H4 (cell line): ENCODE measurements at places on chromosomes 2 and 18.

GRCh38 chr2:183283209-183283608 is 159.0 kb downstream of the NUP35 start:
- DNase-seq: no peak

DNA sequence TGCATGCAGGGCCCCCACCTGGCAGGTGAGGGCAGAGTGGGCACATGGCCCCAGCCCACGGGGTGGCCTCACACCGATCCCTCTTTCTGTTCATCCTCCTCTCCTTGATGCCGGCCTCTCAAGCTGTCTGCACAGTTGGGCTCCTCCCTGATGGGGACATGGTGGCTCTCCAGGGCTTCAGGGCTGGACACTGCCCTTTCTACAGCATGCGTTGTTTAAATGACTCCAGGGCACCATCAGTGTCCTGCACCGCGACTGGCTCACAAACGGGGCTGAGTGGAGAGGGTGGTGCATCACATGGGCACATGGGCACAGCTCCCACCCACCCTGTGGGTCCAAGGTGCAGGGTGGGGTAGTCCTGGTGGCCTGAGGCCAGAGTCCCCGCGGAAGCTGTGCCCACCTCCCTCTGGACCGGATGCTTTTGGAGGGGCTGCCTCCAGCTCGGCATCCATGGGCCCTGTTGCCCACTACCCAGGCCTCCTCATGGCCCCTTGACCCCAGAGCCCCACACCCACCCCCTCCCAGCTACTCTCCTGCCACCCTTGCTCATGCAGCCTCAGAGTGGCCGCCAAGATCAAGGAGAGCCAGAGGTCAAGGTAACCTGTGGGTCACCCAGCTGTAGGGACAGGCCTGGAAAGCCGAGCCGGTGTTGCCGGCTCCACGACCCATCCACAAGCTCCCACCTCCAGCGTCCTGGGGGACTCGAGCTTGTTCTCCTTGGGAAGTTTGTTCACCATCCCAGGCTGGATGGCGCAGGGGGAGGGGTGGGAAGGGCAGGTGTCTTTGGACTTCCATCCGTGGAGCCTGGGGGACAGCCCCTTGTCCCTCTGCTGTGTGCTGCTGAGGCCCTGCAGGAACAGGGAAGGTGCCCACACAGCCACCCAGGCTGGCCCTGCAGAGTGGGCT is 12.3 kb upstream of the SNED1 start:
- no peak for DNase-seq

- DNase-seq: no peak
Measured at GRCh38 chr18:11523804-11524203, 85.6 kb upstream of the SLC35G4 start.

GRCh38 chr2:85772019-85772745 is 18.4 kb downstream of the ATOH8 start:
- peak; percentile 98 for DNase-seq

DNA sequence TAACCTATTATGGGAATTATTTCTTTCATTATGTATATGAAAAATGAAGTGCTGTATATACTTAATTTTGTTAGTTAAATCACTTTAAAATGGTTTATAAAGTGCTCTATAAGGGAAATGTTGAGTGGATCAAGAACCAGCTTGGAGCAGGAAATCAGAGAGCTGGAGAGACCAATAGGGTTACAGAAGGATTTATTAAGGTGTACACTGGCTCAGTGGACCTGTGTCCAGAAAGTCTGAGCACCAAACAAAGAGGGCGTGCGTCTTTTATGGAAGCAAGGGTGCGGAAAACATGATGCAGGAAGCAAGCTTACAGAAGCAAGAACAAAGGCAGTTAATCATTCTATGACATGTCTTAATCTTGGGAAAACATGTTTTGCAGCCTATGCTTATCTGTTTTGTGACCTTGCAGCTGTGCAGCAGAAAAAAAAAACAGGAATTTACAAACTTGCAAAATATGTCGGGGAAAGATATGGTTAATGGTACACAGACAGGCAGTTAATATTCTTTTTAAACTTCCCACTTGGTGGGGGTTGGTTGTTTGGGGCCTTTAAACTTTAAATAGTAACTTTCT is 65.2 kb upstream of the SLC35G4 start:
- no peak for DNase-seq

DNA sequence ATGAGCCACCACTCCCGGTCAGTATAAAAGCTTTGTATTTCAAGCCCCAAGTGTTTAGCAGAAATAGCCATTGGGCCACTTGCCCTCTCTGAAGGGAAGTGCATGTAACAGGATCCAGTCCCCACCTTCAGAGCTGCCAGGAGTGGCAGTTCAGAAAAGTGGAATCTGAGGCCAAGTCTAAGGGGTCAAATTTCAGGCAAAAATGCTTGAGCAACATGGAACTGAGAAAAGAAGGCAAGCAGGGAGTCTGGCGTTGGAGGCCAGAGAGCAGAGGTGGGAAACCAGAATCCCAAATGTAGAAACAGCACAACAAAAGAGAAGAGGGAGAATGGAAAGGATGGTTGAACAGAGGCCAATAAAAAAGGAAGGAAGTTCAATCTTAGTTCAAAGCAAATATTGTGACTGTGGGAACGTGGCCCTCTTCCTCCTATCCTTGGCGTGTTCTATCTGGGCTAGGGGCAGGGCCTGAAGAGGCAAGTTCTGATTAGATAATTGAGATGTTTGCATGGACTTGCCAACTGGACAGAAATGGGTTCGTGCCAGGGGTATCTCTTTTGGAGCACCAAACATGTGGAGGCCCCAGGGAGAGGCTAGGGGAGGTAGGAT is 102.2 kb downstream of the AP1S3 start:
- DNase-seq: no peak

GRCh38 chr18:69898241-69898861 is 49.3 kb downstream of the CD226 start:
- DNase-seq: no peak

- no peak for DNase-seq
Measured at GRCh38 chr2:63013438-63013837, 37.2 kb upstream of the OTX1 start.

GRCh38 chr18:47118981-47119380 is 31.3 kb downstream of the HDHD2 start:
- no peak for DNase-seq

DNA sequence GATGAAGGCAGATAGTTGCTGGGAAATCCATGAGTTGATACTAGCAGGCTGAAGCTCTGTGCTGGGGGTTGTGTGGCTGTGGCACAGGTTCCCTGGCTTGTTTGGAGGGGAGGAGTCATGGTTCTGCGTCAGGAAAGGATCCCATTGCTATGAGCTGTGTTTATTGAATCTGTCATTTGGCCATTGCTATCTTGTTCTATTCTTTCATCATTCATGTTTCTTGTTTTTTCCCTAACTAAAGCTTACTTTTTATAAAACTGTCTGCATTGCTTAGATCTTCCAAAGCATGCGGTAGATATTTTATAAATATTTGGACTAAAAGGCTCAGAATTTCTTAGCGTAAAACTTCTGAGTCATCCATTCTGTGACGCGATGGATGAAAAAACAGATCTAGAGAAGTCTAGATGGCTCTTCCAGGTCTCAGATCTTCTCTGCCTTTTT is 335.3 kb downstream of the PTPRM start:
- peak; percentile 89 for DNase-seq

- no peak for DNase-seq
Measured at GRCh38 chr18:57430079-57431001, 4.8 kb upstream of the ONECUT2 start.

DNA sequence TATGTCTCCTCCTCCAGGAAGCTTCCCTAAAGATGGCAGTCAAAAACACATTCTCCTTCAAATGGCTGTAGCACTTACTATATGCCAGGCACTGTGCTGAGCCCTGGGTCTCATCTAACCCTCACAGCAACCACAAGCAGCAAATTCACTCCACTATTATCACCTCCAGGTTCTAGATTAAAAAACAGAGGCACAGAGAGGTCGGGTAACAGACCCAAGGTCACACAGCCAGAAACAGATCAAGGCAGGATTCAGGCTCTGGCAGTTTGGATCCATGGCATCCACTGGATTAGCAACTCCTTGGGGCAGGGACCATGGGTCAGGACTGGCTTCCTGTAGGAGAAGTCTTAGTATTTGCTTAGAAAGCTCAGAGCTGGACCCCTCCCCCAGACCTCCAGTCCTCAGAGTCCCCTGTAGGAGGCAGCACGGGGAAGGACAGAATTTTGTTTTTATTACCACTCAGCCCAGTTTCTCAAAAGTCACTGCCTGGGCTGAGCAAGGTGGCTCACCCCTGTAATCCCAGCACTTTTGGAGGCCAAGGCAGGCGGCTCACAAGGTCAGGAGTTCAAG is 34.4 kb downstream of the ZFP36L2 start:
- no peak for DNase-seq

DNA sequence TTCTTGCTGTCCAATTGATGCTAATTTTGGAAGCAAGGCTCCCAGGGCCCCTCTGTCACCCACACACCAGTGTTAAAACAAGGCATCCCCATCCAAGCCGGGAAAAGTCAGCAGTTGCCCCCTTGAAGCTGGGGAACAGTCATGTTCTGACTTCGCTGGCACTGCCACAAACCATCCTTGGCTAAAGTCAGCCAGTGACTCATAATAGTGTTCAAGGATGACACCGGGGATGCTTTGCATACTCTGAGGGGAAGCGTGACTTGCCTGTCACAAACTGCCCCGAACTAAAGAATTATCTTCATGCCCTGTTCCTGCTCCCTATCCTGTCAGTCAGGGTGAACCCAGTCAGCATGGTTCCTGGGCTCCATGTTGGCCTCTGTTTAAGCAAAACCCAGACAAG is 37.0 kb downstream of the TGFA start:
- no peak for DNase-seq

DNA sequence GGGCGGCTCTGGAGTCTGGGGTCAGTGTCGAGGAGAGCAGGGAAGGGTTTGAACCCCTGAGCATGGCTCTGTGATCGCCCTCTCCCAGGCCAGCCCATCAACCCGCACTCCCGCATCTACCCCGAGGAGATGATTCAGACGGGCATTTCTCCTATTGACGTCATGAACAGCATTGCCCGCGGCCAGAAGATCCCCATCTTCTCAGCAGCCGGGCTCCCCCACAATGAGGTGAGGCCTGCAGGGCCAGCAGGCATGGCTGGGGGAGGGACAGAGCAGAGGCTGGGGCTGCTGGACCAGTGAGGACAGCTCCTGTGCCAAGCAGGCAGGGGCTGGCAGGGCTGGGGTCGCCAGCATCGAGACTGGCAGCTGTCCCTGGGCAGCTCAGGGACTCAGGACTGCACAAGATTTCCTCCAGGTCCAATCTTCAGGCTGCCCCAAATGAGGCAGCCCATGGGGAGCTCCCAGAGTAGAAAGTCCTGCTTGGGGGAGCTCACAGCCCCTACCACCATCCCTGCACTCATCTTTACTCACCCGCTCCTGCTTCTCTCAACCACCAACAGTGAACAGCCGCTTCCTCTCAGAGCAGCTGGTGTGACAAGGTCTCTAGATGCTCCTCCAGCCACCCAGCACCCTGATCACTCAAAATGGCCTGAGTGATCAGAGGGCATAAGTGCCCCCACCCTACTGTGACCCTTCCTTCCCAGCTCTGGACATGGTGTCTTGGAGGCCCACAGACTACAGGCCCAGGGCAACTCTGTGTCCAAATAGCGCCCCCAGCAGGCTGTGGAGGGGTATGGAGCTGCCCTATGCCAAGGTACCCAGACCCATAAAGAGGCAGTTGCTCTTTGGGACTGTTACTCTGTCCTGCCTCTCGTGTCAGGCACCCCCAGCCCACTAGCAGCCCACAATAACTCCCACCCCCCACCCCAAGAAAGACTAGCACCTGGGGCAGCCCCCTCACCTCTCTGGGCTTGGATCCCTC is 18.3 kb upstream of the ANKRD53 start:
- DNase-seq: no peak

DNA sequence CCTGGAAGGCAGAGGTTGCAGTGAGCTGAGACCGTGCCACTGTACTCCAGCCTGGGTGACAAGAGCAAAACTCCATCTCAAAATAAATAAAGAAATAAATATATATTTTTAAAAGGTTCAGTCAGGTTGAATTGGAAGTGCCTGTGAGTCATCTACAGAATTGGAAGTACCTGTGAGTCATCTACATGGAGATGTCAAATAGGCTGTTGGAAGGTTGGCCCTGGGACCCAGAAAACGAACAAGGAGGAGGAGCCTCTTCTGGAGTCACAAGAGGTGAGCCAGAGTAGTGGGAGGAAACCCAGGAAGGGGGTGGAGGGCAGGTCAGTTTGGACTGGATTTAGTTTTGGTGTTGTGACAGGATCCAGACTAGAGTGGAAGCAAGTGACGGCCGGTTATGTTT is 15.2 kb upstream of the SCYGR1 start:
- no peak for DNase-seq

DNA sequence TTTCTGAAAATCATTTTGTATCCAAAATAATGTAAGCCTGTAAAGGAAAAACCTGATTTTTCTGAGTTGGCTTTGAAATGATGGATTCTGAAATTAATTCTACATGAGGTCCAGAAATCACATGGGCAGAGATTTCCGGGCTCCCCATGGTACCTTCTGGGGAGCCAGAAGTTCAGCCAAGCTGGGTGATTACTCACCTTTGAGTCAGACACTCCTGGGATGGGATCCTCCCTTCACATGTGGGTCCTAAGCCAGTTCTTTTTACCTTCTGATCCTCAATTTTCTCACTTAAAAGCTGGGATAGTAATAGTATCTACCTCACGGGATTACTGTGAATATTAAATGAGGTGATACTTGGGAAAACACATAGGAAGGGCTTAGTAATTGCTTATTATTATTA is 179.8 kb upstream of the EPAS1 start:
- no peak for DNase-seq

DNA sequence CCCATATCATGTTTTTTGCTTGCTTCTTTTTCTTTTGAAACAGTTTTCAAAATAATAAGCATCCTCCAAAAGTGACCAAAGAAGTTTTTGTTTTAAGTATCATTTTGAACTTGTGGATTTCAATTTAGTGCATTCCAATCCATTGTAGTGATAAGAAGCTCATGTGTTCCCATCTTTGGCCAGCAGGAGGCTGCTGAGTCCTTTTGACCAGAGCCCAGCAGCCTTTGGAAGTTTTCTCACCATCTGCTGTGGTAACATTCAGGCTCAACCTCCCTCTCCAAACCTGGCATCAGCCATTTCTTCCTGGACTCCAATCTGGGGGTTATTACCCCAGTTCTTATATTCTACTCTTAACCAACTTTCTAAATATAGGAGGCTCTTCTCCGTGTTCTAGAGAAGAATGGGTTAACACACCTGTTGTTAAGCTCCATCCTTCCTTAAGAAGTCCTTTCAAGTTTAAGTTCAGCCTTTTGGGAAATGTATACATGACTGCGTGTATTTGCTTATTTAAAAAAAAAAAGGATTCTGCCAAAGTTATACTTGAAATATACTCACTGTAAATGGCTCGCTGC is 39.0 kb upstream of the MAL start:
- peak; percentile 57 for DNase-seq

DNA sequence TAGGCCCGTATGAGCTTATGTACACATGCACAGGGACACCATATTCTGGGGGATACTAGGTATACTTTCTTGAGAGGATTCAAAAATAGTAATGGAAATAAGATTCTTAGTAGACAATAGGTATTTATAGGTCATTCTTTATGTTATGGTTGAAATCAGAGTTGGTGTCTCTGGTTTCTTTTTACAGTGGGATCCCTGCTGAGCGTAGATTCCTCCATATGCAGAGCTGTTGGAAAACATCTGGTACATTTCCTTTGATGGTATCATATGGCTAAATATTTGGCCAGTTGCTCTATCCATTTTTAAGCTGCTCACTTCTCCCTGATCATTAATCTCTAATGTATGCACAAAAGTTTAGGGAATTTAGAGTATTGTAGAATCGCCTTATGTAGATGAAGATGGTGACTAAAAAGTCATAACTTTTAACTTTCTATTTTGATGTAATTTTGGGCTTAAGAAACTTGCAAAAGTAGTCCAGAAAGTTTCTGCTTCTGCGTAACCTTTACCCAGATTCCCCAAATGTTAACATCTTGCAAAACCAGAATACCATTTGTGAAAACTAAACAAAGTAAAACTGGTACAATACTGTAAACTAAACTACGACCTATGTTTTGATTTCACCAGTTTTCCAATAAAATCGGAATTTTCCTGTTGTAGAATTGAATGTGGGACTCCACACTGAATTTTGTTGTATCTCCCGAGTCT is 5.4 kb downstream of the ARHGAP28 start:
- DNase-seq: no peak
